NCI-H2107 (cell line): ENCODE measurements at places on chromosomes 3 and 15.

DNA sequence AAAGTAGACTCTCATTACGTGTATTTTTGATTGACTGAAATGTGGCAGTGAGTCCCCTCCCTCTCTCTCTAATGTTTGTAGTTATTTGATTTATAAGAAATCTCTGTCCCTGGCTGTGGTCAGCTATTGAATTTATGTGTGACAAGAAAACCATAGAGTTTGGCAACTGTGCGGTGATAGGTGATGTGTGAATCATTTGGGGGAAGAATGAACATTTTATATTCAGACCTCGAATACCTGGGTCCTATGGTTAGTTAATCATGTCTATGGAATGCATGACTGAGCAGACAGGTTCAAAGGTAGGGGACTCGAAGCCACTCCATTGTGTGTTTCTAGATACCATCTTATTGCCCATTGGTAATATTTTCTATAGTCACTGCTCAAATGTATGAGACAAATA lies 712.1 kb downstream of the MECOM start:
- no peak for DNase-seq

GRCh38 chr15:67109141-67110034 lies 44.0 kb downstream of the SMAD3 start:
- DNase-seq: no peak

- no peak for DNase-seq
These were observed 95.0 kb downstream of the CD47 start for GRCh38 chr3:107995823-107996222.

GRCh38 chr3:53750253-53751210 lies 95.7 kb downstream of the CHDH start:
- DNase-seq: no peak

GRCh38 chr3:123723522-123724168 lies 138.8 kb upstream of the HACD2 start:
- peak; percentile 65 for DNase-seq

GRCh38 chr3:70984776-70985482 lies 598.6 kb downstream of the FOXP1 start:
- no peak for DNase-seq

- no peak for DNase-seq
These were observed 44.8 kb downstream of the LHFPL4 start for GRCh38 chr3:9508781-9509180.

DNA sequence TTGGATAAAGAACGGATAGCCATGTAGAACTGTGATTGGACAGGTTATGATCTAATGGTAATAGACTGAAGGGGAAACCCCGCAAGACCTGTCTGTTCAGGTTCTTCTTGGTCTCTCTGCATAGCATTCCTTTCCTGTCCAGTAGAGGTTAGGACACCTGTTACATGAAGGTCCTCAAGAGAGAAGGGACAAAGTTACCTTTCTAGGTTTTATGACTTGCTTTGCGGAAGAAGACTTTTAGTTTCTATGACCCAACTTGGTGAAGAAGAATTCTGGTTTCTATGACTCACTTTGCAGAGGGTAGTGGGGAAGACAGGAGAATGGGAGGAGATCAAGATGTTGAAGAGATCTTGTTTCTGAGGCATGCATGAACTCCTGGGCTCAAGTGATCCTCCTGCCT lies 97.9 kb upstream of the C3orf80 start:
- no peak for DNase-seq

DNA sequence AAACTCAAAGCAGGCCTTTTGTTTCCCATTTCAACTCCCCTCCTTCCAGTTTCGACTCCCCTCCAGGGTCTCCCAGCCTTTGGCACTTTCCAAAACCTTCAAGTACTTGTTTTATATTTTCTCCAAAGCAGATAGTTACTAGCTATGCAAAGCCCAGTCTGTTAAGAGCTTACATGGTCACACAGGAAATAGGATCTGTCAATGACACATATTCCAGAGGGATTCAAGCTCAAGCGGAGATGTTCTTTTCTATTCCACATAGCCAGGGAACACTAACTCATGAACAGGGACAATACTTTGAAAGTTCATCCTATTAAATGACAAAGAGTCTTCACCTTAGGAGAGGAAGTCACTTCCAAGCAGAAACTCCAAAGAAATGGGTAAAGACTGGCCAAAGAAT lies 18.6 kb downstream of the SUCLG2 start:
- DNase-seq: no peak

- DNase-seq: peak; percentile 3
These were observed 91.1 kb upstream of the RNF7 start for GRCh38 chr3:141646760-141647561.

DNA sequence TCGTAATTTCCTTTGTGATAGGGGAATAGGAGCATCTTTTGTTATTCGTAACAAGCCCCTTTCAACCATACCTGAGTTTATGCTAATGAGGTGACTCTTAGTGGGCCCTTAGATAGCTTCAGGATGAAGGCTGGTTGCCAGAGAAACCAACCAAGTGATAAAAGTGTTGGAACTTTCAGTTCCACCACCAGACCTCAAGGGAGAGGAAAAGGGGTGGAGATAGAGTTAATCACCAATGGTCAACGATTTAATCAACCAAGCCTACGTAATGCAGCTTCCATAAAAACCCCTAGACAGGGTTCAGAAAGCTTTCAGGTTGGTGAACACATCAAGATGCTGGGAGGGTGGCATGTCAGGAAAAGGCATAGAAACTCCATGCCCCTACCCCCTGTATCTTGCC lies 33.0 kb downstream of the HERC1 start:
- no peak for DNase-seq

DNA sequence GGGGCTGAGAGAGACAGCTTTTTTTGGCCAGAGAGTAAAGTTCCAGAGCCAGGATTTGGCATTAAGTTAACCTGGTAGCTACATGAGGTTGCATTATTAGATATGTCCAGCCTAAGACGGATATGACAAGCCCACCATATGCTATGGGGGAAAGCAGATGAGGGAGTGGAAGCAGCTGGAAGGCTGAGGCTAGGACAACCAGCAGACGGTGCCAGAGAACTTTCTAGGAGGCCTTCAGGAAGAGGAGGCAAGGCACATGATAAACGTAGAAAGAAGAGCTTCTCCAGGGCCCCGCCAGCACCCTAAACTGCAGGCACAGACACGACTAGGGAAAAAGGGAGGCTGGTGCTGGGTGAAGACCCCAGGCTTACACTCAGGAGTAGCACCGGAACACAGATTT lies 87.0 kb downstream of the CTNNB1 start:
- DNase-seq: no peak

- DNase-seq: no peak
These were observed 31.6 kb downstream of the ANP32A start for GRCh38 chr15:68789091-68789490.

- no peak for DNase-seq
These were observed 62.0 kb downstream of the KLHL6 start for GRCh38 chr3:183493296-183494045.

- DNase-seq: no peak
These were observed 23.7 kb downstream of the KCNAB1 start for GRCh38 chr3:156144060-156144459.

GRCh38 chr3:149327156-149327555 lies 6.3 kb downstream of the TM4SF18 start:
- DNase-seq: no peak

GRCh38 chr3:34351882-34352777 lies 553.7 kb downstream of the PDCD6IP start:
- no peak for DNase-seq

DNA sequence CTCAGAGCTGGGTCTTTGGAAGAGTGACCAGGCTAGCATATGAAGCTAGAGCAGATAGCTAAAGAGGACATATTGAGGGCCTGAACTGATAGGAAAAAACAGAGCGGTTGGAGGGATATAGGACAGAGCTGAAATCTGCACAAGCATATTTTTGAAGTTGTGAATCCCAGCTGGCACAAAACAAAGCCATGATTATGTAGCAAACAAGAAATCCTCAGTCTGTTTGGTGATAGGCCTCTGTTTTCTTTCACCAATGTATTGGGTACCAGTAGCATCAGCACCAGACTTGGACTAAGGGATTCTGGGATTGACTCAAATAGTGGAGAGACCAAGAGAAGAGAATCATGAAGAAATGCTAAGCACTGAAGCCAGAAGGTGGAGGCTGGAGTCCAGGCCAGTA lies 151.0 kb downstream of the FAM43A start:
- DNase-seq: no peak

DNA sequence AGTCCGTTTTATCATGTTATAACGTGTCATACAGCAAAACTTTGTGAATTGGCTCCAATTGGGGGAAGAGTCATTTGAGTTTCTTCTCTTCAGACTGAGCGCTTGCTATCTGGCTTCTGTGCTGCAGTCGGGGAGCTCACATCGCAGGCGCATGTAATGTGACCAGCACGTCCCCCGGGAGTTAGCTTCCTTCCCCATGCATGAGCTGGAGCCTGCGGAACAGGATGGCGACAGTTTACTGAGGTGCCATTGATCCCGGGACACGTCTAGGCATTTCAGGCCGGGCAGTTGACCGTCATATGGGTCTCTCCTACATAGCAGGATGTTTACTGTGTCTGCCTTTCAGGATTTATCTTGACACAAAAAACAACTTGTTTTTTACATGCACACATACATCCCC lies 44.8 kb downstream of the CMTM8 start:
- DNase-seq: peak; percentile 19

DNA sequence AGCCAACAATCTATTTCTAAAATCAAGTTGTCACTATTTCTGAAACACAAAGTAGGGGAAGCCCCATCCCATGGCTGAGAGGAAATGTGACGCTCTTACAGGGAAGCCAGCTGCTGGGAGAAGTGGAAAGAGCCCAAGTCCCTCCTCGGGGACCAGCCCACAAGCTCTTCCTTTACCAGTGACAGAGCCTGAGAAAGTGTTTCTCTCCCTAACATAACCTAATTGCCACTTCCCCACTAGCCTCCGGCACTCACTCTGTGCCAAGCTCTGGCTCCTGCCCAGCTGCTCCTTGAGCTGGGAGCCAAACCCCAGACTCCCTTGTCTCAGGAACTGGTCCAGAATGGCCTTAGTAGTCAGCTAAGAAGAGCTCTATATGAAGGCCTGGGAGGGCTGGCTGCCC lies 42.9 kb downstream of the TNFAIP8L3 start:
- DNase-seq: no peak

DNA sequence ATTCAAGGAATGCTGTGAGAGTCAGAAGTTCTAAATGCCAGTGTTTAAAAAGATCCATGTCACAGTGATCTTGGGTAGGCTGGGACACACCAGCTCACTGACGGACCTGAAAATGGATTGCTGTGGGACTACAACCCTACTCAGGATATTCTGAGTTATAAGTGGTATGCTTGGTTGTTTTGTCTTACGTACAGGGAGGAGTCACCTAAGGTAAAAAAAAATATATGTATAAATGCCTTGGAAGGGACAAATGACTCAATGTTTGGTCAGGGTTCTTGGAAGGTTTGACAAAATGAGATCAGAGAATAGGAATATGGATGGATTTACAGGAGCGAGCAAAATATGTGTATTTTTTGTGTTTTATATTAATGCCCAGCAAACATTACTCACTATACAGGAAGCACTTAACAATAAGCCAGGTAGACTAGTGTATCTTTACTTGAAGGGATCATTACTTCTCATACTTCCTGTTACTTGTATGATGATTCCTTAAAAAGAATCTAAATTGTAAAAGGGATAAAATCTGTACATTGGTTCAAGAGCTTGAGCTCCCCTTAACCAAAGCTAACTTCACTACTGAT lies 767.3 kb downstream of the GBE1 start:
- DNase-seq: no peak

DNA sequence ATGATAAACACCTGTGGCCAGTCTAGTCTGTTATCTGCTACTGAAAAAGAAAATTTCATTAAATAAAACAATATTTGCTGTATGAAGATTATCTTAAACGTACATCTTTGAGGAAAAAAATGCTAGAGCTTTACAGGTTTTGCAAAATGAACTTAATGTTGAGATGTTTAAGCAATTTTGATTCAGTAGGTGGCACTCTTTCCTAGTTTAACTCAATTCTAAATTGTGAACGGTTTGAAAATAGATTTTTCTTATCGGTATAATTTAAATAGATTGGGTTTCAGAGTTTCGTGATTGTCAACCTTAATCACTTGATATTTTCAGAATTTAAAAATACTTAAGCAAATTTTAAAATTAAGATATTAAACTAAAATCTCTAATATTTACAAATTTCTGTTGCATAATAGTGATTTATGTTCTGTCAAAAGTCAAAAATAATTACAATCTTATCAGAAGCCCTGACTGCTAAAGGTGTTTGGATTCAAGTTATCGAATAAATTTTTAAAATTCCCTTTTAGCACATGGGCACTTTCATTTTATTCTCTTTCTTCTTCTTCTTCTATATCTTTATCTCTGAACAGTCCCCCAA lies 7.0 kb upstream of the RNF111 start:
- DNase-seq: no peak

GRCh38 chr15:80834402-80834801 lies 55.2 kb downstream of the CEMIP start:
- no peak for DNase-seq

DNA sequence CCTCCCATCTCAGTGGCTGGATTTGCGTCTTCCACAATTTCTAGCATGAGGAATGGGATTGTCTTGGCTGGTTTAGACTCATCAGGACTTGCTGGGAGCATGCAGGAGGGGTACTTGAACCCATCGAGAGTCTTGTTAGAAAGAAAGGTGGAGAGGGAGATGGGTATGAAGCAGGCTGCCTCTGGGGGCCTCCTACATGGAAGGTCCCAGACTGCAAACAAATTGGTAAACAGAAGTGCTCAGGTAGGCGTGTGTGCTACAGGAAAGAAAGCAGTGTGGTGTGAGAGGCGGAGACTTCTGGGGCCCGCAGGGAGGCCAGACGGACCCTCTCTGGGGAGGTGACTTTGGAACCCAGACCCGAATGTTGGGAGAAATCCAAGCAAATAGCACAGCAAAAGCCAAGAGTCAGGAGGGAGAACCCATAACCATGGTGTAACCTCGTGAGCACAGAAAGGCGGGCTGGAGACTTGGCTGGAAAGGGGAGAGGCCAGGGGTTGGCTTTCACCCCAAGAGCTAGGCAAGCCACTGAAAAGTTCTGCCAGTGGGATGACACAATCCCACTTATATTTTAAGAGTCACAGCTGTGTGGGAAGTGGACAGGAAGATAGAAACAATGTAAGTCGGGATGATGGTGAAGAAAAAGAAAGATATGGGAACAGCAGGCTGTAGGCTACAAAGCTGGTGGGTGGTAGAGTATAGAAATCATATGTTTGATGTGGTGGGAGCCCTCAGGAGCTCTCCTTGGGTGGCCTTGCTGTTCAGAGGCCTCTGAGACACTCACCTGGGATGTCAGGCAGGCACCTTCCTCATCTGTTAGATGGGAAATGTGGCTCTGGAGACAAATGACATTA lies 130.1 kb upstream of the PRR20G start:
- DNase-seq: no peak

DNA sequence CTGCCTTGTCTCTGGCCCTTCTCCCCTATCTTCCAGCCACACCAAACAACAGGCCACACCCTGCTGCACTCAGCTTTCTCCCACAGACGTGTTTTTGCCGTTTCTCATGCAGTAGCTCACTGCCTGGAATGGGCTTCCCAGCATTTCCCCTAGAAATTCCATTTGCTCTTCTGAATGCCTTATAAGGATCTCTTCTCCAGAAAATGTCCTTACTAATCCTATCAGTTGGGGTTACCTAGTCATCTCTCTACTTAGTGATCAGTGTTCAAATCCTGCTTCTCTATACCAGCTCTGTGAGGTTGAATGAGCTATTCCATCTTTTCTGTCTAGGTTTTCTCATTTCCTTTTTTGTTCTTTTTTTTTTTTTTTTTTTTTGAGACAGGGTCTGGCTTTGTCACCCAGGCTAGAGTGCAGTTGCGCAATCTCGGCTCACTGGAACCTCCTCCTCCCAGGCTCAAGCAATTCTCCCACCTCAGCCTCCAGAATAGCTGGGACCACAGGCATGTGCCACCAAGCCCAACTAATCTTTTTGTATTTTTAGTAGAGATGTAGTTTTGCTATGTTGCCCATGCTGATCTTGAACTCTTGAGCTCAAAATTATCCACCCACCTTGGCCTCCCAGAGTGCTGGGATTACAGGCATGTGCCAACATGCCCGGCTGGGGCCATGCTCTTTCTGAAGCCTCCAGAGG lies 98.2 kb upstream of the CHD2 start:
- DNase-seq: no peak
